ENCODE measurements at places on chromosomes 1 and 21.

DNA sequence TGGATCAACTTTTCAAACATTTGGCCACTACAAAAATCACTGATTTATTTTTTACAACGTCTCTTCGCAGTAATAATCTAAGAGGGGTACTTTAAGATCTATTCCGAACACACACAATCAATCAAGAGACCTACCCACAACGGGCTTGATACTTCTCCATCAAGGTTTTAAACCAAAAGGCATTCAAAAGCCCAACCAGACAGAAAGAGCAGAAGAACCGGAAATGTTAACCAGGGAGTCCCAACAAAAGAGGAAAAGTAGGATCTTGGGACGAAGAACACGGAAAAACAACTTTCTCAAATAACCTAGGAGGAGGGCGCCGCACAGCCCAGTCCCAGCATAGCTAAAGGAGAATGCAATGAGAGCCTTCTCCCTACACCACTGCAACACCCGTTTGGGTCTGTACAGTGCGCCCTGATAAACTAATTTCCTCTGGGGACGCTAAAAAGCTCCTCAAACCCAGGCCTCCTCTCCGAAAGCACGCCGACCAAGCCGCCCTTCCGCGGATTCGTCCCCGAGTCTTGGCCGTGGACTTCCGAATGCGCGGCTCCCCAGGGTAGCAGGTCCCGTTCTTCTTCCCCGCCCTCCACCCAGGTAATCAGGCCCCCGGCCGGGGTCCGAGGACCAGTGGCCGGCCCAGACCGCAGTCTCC is 623 bp downstream of the RPL22 start:
- DNase-seq = no peak

GRCh38 chr1:118118469-118118868 is 66.6 kb downstream of the SPAG17 start:
- DNase-seq = no peak

GRCh38 chr1:53260631-53261247 is 22.4 kb upstream of the MAGOH start:
- DNase-seq = no peak

DNA sequence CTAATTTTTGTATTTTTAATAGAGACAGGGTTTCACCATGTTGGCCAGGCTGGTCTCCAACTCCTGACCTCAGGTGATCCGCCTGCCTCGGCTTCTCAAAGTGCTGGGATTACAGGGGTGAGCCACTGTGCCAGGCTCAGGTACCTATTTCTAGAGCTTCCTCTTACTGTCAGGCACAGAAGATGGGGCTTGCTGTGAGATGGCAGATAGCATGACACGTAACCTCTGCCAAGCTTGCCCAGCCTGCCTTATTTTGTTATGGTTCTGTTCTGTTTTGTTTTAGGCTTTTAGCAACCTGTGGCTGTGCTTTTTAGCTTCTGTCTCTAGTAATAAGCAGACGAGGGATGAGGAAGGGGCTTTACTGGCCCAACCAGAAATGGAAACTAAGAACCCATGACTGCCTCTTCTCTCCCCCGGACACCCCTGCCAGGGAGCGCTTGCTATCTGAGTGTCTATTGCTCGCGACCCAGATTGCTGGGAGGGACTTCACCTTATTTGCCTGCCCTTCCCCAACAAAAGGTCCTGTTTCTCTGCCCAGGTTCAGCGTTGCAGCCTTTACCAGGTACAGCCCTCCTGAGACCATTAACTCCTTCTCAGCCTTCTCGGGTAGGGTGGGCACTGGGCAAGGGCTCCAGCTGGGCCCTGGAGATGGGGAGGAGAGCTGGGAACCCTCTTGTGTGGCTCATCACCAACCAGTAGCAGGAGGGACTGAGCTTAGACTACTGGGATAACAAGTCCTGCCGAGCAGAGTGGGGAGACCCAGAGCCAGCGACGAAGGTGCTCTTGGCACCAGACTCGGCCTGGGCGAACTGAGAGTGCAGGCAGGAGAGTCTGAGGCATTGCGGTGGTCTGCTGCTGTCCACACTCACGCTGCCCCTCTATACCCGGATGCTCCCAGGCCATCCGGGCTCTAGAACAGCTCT is 13.5 kb upstream of the LGR6 start:
- DNase-seq = no peak

DNA sequence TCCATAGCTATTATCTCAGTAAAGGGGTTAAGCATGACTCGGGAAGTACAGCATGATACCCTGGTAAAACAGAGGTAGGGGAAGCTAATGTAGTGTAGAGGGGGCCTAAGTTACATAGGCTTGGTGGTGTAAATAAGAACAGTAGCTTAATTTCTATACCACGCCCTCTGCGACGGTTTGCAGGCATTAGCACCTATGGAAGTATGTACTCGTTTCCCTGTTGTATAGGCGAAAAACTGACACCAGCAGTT is 470 bp upstream of the NAXE start:
- DNase-seq = no peak

DNA sequence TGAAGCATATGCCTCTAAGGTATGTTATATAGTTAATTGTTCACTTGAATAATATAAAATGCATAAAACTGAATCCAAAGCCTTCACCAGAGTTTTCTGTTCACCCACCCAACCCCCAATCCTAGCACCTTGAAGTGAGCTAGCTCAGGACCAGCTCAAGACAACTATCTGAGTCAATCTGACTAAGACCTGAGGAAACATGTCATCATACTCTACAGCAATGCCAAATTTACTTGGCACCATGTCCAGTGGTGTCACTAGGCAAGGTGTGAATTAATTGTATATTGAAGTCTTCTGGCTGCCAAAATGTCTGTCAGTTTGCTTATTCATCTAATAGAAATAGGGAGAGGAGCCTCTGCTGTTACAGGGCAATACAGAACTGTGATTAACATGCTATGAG is 3.8 kb downstream of the DNASE2B start:
- DNase-seq = no peak

GRCh38 chr1:107777664-107778047 is 187.3 kb downstream of the VAV3 start:
- DNase-seq = no peak

DNA sequence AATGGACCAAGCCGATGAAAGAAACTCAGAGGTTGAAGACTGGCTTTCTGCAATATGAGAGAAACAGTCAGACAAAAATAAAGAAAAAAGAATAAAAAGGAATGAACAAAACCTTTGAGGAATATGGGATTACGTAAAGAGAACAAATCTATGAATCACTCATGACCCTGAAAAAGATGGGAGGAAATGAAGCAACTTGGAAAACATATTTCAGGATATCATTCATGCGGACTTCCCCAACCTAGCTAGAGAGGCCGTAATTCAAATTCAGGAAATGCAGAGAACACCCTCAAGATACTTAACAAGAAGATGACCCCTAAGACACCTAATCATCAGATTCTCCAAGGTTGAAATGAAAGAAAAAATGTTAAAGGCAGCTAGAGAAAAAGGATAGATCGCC is 705.3 kb upstream of the CHRM3 start:
- no peak for DNase-seq

DNA sequence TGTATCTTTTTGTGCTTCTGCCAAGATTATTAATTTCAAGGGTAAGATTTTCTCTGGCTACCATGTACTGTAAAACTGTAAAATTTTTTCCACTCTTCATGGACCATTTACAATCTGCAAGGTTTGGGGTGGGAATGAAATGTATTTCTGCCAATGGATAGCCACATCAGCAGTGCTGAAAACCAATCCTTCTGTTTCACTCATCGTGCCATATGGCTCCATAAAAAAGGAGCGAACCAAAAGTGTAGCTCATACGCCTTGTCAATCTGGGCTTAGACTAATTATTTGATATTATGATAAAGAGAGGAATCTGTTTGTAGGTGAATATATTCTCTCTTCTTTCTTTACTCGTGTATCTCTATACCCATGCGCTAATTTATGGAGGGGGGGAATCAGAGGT is 3.0 kb upstream of the SLC44A5 start:
- DNase-seq = no peak

DNA sequence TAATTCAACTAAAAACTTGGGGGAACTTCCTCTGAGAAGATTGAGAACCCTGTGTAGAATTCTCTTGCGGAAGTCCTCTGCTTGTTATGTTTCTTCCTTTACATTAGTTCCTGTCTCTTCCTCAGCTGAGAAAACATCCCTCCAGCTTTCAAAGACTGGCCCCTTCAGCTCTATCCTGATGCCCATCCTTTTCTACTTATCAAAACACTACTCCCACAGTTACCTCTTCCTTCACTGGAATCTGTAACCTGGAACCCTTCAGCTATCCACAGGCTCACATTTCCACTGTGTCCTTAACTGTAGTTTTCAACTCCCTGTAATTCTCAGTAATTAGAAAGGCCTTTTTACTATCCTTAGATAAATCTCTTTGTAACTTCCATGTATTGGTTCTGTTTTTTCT is 6.0 kb upstream of the DEDD start:
- no peak for DNase-seq

GRCh38 chr1:197776351-197777105 is 1.2 kb upstream of the DENND1B start:
- DNase-seq = peak; percentile 77

Data from BJ (cell line).